Common myeloid progenitor, CD34-positive (primary cell): ENCODE measurements at places on chromosomes 5 and 9.
A peak's percentile ranks its signal among the peaks of the same experiment; 100 is the strongest.

- no peak for DNase-seq
These were observed 3.0 kb upstream of the TUBB4B start for GRCh38 chr9:137237759-137238726.

DNA sequence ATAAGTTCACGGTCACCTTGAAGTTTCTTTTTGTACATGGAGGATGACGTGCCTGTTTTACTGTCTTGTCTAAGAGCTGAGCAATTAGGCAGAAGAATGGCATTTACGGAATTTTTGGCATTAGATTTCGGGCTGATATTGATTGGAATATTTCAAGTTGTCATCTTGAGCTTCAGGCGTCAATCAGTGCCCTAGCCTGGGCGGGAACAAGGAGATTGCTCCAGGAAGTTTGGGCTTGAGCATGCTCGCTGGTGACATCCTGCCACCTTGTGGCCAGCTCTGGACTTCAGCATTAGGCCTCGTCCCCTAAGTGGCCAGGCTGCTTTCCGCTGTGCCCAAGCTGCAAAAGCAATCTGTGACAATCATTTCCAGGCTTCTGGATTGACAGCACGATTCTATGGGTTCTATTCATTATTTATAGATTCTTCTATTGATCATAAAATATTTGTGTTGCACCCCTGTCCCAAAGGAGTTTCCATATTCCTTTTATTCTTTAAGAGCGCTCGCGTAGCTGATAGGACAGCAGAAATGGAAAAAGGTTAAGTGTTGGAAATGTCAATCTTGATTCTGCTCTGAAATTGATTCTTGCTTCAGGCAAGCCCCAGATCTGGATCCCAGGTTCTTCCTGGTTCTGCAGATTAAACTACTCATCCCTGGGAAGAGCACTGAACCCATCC, 79.3 kb downstream of the SLC28A3 start:
- peak; percentile 56 for DNase-seq

DNA sequence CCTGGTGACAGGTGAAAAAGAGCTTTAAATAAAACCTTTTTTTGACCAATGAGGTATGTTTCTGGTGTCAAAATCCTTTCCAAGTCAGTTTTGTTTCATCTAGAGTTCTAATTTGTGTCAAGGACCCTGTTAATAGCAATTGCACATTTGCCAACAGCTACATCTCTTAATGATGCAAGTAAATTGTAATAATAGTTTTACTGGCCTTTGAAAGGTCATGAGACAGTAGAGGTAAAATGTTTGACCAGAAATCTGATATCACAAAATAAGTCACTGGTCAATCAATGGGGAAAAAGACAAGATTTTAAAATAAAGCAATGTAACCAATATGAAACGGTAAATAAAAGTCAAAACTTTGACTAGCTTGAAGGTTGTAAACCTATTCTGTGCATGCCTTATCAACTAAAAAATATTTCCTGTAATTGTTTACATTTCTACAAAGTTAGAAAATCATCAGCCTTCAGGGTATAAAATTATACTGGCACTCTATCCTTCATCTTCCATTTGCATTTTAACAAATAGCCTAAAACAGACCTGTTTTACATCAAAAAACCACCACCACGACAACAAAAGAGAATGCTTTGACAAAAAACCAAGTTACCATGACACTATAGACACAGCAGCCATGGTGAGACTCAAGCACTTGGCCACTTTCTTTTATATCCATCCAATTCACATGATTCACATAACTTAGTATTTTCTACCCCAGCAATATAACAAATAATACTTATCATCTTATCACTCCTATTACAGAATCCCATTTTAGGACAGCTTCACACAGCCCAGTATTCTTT, 3.0 kb downstream of the NADK2 start:
- DNase-seq, result no peak

DNA sequence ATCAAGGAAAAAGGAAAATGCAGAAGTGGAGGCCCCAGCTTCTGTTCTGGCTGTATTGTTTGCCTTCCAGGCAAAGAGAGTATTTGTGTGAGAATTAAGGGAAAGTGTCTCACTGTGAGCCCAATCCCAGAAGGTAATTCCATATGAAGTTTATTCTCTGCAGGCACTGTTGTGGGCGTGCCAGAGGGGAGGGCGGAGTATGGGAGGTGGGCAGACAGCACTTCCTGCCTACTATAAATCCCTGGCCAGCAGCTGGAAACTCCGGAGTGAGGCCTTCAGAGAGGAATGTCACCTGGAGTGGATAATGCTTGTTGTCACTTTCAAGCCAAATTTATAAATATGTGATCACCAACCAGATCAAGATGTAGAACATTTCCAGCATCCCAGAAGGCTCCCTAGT, 209.5 kb downstream of the ARHGAP26 start:
- no peak for DNase-seq

GRCh38 chr5:113172231-113172826, 195.7 kb downstream of the DCP2 start:
- no peak for DNase-seq

- DNase-seq, result peak; percentile 48
These were observed 68.1 kb downstream of the ARHGEF28 start for GRCh38 chr5:73694089-73694488.

GRCh38 chr5:116378777-116379121, 195.9 kb downstream of the SEMA6A start:
- DNase-seq, result no peak

DNA sequence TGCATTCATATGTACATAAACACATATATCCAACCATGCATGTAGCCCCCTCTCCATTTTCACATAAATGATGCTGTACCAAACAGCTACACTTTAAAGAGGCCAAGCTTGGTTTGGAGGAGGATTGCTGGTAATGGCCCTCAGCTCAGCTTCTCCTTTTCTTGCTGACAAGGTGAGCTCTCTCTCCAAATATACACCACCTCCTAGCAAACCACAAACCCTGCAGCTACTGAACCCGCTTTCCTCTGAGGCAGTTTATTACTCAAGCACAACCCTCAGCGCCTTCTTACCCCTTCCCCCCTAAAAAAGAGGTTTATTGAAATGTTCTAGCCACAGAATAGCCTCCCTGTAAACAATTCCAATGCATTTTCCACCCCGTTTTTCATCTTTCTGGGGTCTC, 54.0 kb downstream of the ALG2 start:
- peak; percentile 87 for DNase-seq

- no peak for DNase-seq
These were observed 531.6 kb upstream of the CLINT1 start for GRCh38 chr5:158390577-158390976.

DNA sequence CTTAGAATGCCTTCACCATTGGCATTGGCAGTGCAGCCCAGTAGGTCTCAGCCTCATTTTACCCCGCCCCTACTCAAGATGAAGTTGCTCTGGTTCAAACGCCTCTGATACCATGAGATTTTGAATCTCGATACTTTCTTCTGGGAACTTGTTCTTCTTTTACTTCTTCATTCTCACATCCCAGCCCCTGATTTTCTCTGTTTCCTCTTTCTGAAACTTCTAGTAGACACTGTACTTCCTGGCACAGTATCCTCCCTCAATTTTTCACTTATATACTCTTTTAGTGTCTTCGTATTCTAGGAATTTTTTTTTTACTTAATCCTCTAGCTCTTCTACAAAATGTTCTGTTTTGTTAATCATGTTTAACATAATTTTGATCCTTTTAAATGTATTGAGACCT, 13.1 kb upstream of the ZNF79 start:
- no peak for DNase-seq

GRCh38 chr9:107269681-107270080, 13.4 kb upstream of the RAD23B start:
- DNase-seq, result no peak

- DNase-seq, result no peak
These were observed 79.4 kb downstream of the NLN start for GRCh38 chr5:65801352-65801783.

- DNase-seq, result no peak
These were observed 307.3 kb downstream of the FBXL7 start for GRCh38 chr5:15807248-15807647.

GRCh38 chr9:127347831-127348776, 48.9 kb upstream of the SLC2A8 start:
- DNase-seq, result no peak

DNA sequence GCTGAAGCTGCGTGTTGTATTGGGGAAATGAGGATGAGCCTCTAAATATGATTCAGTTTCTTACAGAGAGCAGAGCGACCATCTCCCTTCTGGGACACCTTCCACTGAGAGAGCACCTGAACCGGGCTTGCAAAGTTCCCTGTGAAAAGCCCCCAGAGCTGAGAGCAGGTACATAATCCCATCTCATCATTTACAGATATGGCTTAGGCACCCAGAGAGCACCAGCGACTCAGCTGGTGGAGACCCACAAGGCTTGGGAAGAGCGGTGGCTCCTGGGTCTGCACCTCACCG, 324.3 kb upstream of the IRX4 start:
- DNase-seq, result no peak

DNA sequence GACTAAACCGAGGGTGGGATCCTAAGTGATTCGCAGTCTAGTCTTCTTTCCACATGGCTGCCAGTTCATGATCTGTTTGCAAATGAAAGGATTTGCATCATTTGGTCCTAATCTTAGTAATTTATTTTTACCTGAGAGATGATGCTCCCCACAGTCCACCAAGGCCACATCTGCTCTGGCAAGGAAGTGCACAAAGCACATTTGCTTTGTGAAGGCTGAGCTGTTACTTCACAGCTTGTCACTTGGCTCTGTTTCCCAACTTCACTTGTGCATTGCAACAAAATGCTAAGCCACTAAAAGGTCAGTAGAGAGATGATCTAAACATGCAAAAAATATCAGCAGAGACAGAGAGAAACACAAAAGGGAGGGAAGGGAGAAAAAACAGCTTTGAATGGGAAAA, 128.5 kb upstream of the VLDLR start:
- no peak for DNase-seq

GRCh38 chr9:110821064-110821463, 152.5 kb downstream of the MUSK start:
- peak; percentile 75 for DNase-seq

- no peak for DNase-seq
These were observed 151.1 kb downstream of the MPDZ start for GRCh38 chr9:13128266-13128860.

GRCh38 chr5:27242258-27242626, 203.9 kb upstream of the CDH9 start:
- DNase-seq, result no peak

DNA sequence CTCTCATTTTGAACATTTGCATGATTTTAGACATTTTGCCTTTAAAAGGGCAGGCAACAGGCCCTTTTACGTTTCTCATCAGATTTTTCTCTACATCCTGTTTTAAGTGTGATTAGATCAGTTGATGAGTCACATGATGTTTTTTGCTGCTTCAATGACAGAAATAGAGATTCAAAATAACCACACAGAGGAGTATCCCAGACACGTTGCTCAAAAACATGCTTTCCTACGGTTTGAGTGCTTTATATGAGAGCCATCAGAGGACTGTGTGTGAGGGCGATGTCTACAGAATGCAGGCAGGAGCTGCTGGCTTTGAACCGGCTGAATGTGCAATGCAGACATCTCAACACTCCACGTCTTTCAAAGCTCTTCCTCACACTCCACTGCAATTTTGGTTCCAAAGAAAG, 42.1 kb downstream of the OTULIN start:
- DNase-seq, result peak; percentile 28
